ENCODE measurements at places on chromosomes 6 and 20.

DNA sequence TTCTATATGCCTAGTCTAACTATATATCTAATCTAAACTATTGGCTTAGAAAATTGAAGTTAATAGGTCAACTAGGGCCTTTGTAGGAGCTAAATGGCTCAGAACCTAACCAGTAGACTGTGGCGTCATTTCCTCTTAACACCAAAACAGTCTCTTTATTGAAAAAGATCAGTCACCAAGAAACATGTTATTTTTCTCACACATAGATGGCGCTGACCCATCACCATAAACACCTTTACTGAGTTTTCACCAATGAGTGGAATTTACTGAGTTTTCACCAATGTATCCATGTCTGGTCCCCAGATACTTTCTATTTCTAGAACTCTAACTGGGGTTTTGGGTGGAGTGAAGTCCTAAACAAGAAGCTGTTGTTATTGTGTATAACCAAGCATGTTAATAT lies 636.0 kb downstream of the BCKDHB start:
- no peak for DNase-seq

GRCh38 chr6:105024803-105025202 lies 67.9 kb downstream of the LIN28B start:
- no peak for DNase-seq

GRCh38 chr20:62362991-62363919 lies 3.9 kb downstream of the LAMA5 start:
- no peak for DNase-seq

- DNase-seq, result no peak
Observed at GRCh38 chr20:57647006-57647932, 27.0 kb upstream of the ZBP1 start.

DNA sequence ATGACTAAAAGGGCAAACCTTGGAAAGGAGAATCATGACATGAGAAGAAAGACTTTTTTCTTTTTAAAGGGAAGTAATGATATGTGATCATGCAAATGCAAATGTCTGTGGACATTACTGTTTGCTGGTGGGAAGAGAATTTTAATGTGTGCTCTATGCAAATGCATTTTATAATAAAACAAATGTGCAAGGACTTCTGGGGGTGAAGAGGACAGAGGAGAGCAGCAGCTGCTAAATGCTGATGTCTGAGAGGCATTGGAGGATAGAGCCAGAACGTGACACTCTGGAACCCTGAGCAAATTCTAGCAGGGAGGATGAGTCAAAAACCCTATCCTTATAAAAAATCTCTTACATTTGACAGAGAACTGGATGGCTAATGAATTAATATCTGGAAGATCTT lies 69.1 kb upstream of the BEND3 start:
- no peak for DNase-seq

GRCh38 chr6:15877231-15877630 lies 214.4 kb upstream of the DTNBP1 start:
- DNase-seq, result no peak

DNA sequence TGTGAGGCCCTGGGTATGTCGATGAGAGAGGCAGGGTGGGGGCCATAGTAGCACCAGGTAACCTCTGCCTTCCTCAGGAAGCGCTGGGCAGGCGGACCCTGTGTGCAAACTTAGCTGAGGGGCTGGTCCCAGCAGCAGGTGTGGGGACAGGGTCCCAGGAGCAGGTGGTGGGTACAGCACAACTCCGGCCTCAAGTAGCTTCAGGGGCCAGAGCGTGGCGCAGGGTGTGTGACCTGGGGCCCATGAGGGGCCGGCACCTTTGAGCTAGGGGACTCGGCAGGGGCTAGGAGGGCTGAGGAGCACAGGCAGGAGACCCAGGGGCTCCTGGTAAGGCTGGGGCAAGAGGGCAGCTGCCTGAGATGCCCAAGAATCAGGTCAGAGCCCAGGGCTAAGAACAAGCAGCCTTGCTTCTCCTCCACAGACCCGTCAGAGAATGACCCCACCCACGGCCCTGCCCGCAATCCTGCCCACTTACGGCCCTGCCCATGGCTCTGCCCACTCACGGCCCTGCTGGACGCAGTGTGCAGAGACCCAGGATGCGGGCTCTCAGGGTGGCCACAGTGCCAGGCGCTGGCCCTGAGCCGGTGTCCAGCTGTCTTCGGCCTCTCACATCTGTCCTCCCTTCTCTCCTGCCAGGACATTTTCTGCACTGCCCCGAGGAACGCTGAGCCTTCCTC lies 30.9 kb downstream of the CHRNA4 start:
- no peak for DNase-seq

- DNase-seq, result no peak
Observed at GRCh38 chr6:137016356-137016755, 28.4 kb downstream of the IL20RA start.

- DNase-seq, result no peak
Observed at GRCh38 chr20:37475252-37475651, 45.8 kb upstream of the NNAT start.

- DNase-seq, result no peak
Observed at GRCh38 chr6:30679765-30680535, 6.5 kb downstream of the PPP1R18 start.

- DNase-seq, result no peak
Observed at GRCh38 chr6:121338366-121338765, 4.1 kb upstream of the TBC1D32 start.

- no peak for DNase-seq
Observed at GRCh38 chr6:125123468-125124048, 30.0 kb upstream of the TPD52L1 start.

DNA sequence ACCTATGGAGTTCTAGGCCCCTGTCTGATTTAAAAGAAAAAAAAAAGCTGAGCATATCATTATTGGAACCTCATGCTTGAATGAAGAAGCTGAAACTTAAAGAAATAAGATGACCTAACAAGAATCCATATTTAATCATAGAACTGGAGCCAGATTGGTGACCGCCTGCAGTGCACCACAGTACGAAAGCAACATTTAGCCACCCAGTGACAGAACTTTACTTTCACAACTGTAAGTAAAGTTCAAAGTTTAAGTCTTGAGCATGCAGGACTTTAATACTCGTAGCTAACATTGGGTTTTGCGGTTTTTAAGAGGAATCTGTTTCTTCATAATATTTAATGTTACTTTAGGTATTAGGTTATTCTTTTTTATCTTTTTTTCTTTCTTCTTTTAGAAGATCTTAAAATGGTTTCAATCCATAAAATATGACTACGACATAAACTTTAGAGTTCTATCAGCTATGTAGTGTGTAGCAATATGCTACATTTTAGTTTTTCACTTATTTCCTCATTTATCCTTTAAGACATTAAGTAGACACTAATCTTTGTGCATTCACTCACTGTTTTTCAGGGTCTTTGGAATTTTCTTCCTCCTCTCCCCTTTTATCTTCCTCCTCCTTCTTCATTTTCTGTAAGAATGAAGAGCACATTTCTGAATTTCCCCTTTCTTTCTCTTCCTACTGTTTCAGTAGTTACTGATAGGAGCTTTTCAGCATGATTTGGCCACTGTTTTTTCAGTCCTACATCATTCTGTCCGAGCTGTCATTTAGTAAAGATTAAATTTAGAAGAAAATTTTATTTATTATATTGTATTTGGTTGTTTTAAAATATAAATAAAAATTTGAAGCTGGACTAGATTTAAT lies 514.1 kb downstream of the GRIK2 start:
- DNase-seq, result no peak

DNA sequence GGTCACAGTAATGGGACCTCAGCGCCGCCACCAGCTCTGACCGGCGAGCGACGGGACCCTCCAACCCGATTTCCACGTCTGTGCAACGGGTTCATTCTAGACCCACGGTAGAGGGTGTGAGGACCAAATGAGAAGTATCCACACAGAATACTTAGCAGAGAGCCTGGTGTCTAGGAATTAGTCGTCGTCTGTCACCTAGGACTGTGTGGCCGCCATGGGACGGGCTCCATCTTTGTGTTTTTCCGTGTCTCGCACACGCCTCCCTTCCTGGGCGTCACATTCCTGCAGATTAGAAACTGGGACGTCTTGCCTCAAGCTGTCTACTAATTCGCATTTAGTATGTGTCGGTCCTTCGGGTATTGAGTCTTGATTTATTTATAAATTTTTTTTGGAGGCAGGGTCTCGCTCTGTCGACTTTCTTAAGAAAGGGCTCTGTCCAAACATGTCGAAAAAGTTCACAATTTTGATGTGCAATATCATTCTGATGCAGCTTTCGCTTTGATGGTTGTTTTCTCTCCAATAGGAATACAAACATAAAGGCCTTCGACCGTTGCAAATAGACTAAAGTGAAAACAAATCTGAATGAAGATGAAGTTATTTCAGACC lies 563 bp downstream of the MGME1 start:
- DNase-seq, result peak; percentile 55

GRCh38 chr6:2739335-2739734 lies 11.4 kb downstream of the MYLK4 start:
- no peak for DNase-seq

DNA sequence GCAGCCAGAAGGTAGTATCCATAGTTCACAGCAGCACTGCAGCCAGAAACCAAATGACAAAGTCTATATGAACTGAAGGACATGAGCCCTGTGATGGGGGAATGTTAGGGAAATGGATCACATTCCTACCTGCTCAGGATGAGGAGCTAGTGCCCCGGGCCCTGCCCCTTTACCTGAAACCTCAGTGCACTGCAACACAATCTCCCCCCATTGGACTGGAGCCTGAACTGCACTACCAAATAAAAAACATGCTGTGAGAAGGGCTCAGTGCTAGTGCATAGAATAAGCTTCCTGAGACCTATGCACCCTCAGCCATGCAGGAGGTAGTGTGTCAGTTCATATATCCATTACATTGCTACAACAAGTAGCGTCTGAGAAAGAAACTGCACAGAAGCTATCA lies 477.8 kb downstream of the HACE1 start:
- DNase-seq, result no peak

- DNase-seq, result no peak
Observed at GRCh38 chr6:52662031-52662430, 8.9 kb upstream of the TMEM14A start.

- DNase-seq, result no peak
Observed at GRCh38 chr20:63274381-63275228, 2.0 kb downstream of the ARFGAP1 start.

- DNase-seq, result no peak
Observed at GRCh38 chr6:112330071-112330878, 16.9 kb upstream of the RFPL4B start.

- no peak for DNase-seq
Observed at GRCh38 chr6:136696238-136696637, 96.0 kb downstream of the MAP3K5 start.

GRCh38 chr6:106017454-106017853 lies 68.7 kb upstream of the PRDM1 start:
- no peak for DNase-seq

DNA sequence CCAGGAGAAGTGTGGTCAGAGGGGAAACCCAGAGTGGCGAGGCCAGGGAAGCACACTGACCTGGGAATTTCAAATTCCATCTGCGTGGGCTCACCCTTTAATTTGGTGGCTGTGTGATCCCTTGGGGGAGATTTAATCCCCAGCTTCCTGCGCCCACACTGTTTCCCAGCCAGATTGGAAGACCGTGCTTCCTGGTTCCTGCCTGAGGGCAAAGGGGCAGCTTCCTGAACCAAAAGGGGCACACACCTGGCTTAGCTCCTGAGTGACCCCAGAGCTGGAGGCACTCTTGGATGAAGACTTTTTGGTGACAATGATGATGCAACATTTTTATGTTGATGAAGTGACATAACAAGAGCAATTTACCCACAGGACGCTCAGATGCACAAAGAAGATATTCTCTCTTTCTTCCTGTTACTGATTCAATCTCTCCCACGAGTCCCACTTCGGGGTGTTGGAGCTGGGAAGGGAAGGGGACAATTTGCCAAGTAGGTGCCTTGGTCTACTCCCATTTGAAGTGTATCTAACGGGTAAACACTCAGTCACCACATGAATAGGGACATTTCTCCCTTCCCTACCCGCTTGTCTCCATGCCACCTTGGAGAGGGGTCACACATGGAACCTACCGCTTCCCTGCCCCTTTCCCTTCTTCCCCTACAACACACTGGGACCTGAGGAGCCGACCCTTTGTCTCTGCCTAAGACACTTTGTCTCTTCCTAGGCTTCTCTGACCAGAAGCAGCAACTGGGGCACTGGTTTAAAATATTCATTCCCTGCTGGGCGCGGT lies 28.6 kb upstream of the CDKN1A start:
- DNase-seq, result no peak

DNA sequence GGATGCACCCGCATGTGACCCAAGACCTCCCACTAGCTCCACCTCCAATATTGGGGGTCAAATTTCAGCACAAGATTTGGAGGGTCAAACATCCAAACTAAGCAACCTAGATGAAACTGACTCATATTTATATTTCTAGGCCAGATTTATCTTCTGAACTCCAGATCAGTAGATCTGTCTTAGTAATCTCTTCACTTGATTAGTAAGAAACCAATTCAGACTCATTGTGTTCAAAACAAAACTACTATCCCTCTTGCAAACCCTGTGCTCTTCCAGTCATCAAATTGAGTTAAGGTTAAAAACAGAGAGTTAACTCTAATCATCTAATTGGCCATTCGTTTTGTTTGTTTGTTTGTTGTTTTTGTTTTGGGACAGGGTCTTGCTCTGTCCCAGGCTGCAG lies 43.3 kb downstream of the MKKS start:
- no peak for DNase-seq

DNA sequence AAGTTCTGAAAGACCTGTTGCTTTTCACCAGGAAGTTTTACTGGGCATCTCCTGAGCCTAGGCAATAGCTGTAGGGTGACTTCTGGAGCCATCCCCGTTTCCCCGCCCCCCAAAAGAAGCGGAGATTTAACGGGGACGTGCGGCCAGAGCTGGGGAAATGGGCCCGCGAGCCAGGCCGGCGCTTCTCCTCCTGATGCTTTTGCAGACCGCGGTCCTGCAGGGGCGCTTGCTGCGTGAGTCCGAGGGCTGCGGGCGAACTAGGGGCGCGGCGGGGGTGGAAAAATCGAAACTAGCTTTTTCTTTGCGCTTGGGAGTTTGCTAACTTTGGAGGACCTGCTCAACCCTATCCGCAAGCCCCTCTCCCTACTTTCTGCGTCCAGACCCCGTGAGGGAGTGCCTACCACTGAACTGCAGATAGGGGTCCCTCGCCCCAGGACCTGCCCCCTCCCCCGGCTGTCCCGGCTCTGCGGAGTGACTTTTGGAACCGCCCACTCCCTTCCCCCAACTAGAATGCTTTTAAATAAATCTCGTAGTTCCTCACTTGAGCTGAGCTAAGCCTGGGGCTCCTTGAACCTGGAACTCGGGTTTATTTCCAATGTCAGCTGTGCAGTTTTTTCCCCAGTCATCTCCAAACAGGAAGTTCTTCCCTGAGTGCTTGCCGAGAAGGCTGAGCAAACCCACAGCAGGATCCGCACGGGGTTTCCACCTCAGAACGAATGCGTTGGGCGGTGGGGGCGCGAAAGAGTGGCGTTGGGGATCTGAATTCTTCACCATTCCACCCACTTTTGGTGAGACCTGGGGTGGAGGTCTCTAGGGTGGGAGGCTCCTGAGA lies at the start of gene HFE:
Gene HFE (plus strand): TSS at position 146 of the 832 bp plus-strand sequence. CDS start 12 bp downstream, at position 158.
- no peak for DNase-seq

DNA sequence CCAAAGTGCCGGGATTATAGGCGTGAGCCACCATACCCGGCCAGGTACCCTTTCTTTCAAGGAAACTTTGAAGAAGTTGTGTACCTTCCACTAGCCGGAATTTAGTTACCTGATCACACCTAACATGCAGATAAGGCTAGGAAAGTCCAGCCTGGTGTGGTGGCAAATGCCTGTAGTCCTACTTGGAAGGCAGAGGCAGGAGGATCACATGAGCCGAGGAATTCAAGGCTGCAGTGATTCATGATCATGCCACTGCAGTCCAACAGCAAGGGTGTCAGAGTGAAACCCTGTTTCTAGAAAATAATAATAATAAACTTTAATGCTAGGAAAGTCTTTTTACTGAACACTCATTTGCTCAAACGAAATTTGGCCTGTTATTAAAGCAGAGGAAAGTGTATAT lies 21.0 kb downstream of the NFYA start:
- no peak for DNase-seq

- DNase-seq, result no peak
Observed at GRCh38 chr6:834866-835265, 141.9 kb upstream of the EXOC2 start.
